ENCODE measurements at places on chromosomes 4 and X.
A peak's percentile ranks its signal among the peaks of the same experiment; 100 is the strongest.

DNA sequence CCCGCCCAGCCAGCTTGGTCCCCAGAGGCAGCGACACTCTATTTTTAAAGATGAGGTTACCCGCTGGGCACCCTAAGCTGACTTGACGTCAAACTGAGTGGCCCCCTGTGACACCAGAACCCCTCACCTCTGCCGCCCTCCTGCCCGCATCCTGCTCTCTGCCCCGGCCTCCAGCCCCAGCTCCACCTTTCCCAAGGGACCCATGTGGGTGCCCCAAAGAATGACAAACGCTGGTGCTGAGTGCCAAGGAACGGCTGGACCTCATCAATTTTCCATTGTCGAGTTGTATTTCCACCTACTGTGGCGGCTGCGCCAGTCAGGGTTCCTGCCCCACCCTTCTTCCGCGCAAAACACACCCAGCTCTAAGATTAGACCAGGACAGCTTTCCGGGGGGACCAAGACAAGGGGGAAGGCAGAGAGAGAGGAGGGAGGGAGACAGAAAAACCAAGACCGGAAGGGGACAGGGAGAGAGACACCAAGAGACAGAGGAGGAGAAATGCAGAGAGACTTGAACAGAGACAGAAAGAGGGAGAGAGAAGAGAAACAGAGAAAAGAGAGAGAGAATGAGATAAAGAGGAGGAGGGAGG, 2.0 kb downstream of the PRKX start:
- DNase-seq, result peak; percentile 69

- DNase-seq, result no peak
These were observed 1.8 kb downstream of the STIM2 start for GRCh38 chr4:26862381-26862915.

DNA sequence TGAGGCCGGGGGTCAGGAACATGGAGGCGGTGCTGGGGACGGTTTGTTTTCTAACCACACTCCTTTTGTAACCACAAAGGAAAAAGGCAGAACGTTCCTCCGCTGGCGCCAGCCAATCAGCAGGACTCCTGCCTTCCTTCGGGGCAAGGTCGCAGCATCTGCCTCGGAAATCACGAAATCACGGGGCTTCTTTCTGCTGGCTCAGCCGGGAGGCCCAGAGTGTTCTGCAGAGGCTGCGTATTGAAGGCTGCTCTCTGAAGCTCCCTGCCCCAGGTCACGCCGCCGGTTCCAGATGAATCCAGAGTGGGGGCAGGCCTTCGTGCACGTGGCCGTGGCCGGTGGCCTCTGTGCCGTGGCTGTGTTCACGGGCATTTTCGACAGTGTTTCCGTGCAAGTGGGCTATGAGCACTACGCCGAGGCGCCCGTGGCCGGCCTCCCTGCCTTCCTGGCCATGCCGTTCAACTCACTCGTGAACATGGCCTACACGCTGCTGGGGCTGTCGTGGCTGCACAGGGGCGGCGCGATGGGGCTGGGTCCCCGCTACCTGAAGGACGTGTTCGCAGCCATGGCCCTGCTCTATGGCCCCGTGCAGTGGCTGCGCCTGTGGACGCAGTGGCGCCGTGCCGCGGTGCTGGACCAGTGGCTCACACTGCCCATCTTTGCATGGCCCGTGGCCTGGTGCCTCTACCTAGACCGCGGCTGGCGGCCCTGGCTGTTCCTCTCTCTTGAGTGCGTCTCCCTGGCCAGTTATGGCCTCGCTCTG, 9.4 kb downstream of the TMEM187 start:
- peak; percentile 71 for DNase-seq

GRCh38 chrX:38839944-38840343, 38.7 kb downstream of the MID1IP1 start:
- DNase-seq, result no peak

DNA sequence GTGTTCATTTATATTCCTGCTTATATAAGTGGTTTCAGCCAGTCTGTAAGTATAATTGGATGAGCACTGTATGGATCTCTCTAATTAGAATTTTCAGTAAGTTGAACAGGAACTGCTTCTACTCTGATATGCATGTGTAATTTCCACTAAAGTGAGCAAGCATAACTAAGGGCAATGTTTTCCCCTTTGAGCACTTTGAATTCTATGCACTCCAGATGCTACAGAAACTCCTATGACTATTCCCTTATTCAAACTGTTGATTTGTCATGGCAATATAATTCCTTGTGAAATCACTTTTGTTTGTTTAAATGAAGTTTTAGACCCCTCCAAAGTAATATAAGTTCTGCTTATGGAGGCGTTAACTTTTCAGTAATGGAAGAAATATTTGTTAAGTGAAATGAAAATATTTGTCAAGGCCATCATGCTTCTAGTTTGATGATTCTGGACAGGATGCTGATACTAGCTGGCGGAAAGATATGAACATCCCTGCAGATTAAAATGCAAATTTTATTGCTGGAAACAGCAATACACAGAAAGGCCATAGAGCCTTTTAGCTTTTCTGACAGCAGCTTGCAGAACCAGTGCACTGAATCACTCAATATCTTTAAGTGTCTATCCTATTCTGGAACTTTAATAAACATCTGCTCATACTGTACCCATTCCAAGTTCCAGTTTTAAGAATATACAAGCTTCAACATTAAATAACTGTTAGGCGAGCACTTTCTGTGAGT, 1460.8 kb downstream of the RAPGEF2 start:
- DNase-seq, result no peak

DNA sequence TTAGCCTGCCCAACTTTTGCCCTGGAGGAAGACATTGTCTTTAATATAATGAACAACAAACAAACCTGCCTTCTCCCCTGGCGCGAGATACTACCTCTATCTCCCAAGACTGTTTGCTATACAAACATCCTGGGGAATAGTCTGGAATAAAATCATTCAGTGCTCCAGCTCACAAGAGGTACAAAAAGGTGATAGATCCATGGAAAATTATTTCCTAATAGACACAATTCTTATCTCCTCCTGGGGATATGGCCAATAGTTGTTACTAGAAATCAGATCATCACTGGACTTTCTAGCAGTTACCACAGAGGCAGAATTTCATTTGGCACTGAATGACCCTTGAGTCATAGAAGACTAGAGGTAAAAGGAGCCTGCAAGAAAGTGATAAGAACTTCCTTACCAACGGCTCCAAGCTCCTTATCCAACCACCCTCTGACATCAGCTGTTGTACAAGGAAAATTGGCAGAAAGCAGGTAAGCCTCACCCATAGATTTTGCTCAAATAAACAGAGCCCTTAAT, 38.1 kb downstream of the MID1 start:
- no peak for DNase-seq

- DNase-seq, result no peak
These were observed 29.0 kb downstream of the ENPP6 start for GRCh38 chr4:184188443-184189400.

GRCh38 chr4:113397114-113397701, 347.8 kb downstream of the ANK2 start:
- DNase-seq, result no peak

DNA sequence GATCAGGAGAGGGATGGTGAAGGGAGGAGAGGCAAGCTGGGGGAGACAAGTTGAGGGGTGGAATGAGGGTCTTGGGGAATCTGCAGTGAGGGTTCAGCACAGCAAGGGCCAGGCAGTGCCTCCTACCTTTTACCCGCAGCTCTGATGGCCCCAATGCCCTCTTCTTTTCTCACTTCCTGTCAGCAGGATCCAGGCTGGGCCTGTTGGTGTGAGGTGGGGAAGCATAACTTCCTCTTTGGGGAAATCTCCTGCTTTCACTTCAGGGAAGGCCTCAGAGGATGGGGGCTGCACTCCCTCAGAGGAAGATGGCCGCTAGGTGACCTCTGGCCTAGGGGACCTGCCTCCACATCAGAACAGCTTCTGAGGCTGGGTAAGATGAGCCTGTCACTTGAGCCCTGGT, 36.5 kb downstream of the EFNB1 start:
- no peak for DNase-seq

GRCh38 chrX:51851507-51852085, 41.8 kb upstream of the MAGED1 start:
- DNase-seq, result no peak

DNA sequence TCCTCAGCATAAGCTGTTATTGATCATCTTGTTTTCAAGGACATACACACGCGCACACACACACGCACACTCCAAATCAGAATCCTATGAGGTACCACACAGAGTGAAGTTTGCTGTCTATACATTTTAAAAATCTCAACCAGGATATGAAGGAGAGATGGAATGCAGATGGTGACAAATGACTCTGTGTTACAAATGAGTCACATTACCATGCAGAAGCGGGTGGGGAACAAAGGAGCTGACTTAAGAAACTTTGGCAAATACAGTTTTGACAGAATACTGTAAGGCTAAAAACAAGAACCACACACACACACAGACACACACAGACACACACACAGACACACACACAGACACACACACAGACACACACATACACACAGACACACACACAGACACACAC, 81.7 kb downstream of the RELL1 start:
- no peak for DNase-seq

DNA sequence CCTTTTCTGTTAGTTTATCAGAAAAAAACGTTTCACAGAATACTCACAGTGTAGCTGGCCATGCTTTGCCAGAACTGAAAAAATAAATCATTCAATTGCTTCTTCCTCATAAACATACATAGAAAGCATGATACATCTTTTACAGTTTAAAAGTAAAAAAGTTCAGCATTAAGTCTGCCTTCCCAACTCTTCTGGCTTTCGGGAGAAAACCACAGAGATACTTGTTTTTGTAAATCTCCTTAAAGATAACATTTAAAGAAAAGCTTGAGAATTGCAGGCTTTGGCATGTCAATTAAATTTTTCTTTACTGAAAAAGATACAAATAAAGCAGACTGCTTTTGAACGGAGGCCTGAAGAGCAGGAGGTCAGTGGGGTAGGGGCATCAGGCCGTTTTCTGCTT, 66.8 kb downstream of the SEC24D start:
- DNase-seq, result no peak

DNA sequence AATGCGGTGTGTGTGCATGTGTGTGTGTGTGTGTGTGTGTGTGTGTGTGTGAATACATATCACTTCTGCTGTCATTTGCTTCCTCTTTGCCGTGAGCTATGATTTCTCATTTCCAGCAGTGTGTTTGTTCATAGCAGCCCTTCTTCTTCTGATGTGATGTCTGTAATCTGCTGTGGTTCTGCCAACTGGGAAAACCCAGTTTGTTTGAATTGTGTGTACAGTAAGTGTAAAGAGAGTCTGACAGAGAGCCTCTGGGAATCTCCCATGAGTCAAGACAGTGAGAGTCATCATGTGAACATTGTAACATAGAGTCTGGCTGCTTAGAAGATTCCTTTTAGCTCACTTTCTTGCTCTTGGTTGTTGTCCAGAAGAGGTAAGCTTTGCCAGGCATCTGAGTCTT, 8.4 kb upstream of the NWD2 start:
- DNase-seq, result no peak

DNA sequence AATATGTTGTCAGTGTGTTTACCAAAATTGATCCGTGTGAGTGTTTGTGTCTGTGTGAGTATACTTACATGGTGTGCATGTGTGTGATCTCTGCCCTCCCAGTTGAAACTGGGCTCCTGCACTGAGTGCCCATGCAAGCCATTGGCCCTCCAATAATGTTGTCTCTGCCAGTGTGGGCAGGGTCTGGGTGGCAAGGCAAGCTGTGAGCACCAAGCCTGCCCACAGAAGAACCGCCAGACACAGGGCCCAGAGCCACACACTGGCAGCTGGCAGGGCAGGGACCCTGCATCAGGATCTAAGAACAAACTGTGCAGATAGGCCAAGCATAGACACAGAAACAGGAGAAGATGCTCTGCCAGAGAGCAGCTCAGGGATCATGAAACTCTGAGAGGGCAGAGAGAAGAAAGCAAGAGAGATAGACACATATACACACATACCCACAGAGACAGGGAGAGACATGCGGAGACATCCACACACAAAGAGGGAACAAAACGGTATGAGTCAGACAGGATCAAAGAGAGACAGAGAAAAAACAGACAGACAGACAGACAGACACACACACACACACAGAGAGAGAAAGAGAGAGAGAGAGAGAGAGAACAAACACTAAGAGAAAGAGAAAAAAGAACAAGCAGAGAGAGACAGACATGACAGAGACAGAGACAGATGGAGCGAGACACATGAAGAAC, 555.0 kb downstream of the MID1IP1 start:
- no peak for DNase-seq
